ENCODE measurements at places on chromosomes 3 and 15.

GRCh38 chr3:162742159-162742717 is 1245.6 kb downstream of the OTOL1 start:
- no peak for DNase-seq

DNA sequence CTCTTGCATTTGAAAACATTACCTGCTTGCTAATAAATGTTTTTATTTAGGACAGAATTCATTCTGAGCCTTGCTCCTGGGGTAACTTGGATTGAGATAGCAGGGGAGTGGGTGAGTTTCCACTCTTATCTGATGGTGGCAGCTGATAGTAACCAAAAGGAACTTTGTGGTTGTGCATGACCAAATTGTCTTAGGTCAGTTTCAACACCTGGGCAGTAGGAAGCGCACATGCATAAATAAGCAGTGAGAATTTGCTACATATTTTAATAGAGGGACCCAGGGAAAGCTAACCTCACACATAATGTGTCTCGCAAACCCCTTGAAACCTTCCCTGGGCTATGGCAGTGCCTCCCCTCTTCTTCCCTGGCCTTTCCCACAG is 65.4 kb upstream of the XCR1 start:
- DNase-seq = no peak

GRCh38 chr3:172378439-172378838 is 69.8 kb downstream of the GHSR start:
- DNase-seq = no peak

DNA sequence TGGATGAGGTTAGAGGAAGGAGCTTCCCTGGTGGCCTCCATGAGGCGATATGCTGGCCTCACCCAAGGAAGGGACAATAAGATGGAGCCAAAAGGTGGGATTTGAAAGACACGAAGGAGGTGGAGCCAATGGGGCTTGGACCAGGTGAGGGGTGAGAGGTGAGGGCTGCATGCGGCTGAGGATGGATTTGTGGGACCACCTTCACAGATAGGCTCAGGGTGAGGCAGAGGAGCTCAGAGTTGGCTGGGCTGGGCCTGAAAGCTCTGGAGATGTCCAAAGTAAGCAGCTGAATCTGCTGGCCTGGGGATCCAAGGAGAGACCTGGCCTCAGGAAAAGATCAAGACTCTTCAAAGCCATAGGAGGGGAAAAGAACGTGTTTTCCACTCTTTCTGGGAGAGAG is 49.8 kb downstream of the EXOG start:
- no peak for DNase-seq

DNA sequence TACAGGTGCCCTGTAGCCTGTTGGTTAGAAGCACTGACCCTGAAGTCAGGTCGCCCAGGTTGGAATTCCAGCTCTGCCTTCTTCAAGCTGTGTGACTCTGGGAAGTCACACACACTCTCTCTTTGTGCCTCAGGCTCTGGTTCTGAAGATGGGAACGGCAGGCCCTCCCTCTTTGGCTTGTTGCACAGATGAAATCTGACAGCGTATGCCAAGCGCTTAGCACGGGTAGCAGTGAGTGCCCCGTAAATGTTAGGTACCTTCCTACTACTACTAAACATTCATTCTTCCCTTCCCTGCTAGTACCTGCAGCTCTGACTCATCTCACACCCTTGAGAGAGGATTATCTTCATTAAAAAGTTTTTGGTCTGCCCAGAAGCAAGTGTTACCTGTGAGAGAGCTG is 139.0 kb downstream of the PGPEP1L start:
- DNase-seq = no peak

DNA sequence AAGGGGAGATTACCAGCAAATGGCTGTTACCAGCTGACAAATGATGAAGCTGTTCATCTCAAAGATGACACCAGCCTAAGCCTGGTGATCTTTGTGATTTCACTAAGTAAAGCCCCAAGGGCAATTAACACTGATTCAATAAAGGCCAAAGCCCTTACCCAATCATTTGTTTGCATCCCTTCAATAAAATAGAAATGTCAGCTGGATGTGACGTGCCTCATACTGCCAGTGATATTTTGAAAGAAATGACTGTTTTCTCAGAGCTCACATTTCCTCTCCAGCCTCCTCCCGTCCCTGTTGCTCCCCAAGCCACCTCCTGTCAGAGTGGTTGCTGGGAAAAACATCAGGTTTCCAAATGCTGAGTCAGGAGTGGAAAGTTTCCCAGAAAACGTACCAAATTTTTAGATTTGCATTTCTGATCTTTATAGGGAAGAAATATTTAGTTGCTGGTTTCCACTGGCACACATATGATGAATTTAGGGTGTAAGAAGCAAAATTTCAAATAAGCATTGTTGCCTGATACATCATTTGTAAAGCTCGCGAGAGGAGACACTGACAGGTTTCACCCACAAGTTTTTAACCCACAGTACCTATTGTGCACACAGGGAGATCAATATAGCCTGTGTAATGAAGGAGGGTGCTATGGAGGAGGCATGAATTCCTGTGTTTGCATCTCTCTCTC is 21.0 kb downstream of the C2CD4A start:
- no peak for DNase-seq

GRCh38 chr3:40713306-40713705 is 188.5 kb downstream of the ZNF621 start:
- DNase-seq = no peak

DNA sequence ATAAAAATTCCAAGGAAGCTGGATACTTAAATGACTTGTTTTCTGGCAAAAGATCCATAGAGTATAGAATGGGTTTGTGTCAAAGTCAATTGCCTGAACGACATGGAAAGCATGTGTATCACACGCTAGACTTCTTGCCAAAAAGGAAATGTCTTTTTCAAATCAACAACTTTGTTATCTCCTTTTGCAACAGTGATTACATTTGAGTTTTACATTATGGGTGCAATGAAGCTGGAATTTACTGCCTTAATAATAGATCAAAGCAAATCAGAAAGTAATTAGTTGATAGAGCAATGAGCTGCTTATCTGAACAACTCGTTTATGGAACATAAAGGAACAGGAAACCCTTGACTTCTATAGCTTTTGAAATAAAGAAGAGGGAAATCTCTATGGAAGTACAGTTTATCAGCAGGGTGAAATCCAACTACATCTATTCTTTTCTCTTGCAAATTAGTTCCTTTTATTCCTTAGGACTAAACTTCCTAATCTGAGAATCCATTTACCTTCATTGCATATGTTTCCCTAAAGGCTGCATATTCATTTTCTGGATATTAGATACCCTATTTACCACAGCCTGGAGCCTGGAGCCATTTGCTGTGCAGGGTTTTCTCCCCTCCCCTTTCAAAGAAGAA is 415.1 kb upstream of the NECTIN3 start:
- DNase-seq = no peak

DNA sequence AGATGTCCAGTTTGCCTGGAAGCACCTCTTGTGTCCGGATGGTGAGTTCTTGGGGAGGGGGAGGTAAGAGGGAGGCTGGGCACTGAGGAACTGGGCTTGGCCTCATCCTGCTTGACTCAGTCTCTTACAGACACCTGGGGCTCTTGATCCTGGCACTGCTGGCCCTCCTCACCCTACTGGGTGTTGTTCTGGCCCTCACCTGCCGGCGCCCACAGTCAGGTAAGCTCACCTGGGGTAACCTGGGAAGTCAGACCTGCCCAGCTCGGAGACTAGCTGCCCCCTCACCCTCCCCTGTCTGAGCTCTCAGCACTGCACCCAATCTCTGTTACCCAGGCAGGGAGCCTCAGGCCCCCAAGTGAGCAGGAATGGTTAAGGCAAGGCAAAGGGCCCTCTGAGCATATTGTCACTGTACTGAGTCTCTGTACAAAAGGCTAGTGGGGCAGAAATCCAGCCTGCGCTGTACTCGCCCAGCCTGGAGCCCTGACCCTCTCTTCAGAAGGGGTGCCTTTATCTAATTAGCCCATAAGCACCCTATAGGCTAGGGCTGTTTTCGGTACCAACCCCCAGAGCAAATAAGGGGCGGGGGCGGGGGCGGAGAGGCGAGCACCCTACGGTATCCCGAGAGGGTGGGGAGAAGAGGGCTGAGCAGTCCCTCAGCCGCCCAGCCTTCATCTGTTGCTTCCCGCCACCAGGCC is 2.2 kb upstream of the IL17RC start:
- no peak for DNase-seq

GRCh38 chr3:157290766-157291165 is 130.8 kb upstream of the CCNL1 start:
- DNase-seq = no peak

DNA sequence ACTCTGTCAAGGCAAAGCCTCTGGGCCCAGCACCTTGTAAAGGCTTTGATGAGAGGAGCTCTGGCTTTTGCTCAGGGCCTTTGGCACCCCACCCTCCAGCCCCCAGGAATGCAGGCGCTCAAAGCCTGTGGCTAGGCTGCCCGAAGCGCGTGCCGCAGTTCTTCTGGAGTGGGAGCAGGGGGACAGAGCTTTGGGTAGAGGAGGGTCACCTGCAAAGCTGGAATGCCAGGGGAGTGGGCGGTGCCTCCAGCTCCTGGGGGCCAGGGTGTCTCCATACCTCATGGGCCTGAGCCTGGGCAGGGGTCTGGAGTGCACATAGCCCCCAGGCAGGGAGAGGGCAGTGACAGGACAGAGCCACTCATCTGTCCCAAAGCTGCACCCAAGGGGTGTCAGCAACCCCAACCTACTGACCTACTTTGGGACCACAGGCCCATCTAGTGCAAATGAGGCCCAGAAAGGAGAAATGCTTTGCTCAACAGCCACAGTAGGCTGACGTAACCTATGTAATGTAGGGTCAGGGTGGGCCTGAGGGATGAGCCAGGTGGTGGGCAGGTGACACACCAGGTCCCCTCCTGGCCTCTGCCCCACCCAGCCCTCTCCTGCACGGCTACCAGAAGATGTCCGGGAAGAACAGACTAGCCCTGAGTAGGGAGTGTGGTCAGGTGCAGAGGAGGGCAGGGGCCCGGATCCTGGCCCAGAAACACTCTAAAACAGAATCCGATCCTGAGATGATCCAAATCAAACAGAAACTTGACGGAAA is 2.2 kb upstream of the CALML4 start:
- DNase-seq = no peak

- DNase-seq = no peak
Measured at GRCh38 chr3:184656458-184656828, 55.4 kb downstream of the MAGEF1 start.

GRCh38 chr3:65182085-65182484 is 494.3 kb upstream of the ADAMTS9 start:
- DNase-seq = no peak

DNA sequence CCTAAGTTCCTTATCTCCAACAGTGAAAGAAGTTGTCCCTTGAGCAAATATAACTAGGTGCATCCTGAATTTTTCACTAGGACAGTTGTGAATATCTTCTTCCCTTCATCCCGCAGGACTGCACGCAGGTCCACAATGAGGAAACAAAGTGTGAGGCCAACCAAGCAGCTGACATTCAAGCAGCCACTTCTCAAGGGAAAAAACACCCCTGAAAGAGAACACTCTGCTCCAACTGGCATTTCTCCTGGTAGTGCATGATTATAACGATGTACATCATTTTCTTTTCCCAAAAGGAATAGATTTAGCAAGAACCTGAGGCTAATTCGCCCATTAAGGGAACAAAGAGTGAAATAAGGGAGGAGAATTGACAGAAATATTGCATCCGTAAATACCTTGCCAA is 74.5 kb downstream of the ANXA2 start:
- DNase-seq = no peak

GRCh38 chr3:129441215-129441614 is 1.2 kb downstream of the IFT122 start:
- DNase-seq = peak; percentile 1

DNA sequence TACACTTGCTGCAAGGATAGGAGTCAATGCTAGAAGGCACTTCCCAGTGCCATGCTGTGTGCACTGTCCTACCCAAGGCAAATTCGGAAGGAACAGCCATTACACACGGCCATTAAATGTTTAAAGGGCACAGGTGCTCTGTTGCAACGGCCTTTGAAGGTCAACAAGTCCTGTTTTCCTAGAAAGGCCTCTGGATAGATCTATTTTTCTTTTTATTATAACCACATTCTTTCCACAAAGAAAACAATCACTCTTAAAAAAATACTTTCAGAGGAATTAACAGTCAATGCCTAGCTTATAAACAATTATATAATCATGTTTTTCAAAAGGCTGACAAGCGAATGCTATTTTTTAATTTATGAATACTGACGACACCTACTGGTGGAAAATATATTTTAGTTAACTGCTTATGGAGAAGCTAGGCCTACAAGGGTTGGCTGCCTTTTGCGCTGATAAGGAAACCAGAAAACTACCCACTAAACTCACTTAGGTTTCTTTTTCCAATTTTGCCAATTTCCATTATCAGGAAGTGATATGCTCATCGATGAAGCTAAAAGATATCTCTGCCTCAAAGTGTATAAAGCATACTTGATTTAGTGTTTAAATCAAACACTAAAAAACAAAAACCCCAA is 2.4 kb downstream of the ARHGEF3 start:
- peak; percentile 54 for DNase-seq

DNA sequence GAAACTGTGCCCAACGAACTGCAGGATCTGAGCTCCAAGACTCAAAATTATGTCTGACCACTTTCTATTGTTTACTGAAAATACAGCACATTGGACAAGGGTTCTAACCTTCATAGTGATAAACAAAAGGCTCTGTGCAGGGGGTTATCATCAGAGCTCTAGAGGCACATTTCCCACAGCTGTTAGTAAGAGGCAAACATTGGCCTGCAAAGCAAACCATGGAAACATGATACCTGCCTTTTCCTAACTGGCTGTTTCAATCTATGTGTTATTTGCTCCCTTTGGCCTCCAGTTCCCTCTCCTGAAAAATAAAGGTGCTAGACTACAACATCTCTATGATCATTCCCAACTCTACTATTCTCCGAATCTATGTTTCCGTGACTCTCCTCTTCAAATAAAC is 159.7 kb upstream of the ARHGEF26 start:
- DNase-seq = peak; percentile 65

DNA sequence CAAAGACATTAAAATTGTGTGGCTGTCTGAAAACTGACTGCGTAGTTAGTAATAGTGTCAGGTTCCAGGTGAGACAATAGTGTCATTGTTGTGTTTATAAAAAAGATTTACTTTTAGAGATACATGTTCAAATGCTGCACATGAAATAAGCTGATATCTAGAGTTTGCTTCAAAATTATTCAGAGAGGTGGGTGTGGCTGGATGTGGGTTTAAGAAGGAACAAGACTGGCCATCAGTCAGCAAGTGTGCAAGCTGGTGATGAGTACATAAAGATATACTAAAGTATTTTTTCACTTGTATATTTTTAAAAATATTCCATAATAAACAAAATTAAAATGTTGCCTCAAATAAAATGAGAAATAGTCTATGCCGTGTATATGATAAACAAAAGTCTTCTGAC is 190.6 kb downstream of the ARRDC4 start:
- no peak for DNase-seq

GRCh38 chr3:169044331-169045113 is 619.0 kb downstream of the MECOM start:
- no peak for DNase-seq

DNA sequence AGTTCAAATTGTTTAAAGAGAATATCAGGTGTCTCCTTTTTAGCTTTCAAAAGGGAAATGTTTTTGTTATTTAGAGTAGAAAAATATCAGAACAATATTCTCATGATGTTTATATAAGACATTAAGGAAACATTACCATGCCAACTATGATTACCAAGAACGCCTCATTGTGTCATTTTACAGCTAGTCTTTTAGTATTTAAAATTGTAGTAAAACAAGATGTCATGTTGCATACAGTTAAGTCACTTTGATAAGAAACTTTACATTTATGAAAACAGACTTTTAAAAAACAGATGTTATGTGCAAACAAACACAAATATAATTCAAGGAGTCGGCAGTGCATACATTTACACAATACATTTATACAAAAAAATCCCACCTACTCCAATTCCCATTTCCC is 4.4 kb downstream of the PLSCR4 start:
- DNase-seq = no peak
